Stimulated activated CD8-positive, alpha-beta memory T cell treated with anti-CD3 and anti-CD28 coated beads, Interleukin-4, amount 100 ng/mL, for 1 hour (primary cell): ENCODE measurements at places on chromosomes 6 and 20.
A peak's percentile ranks its signal among the peaks of the same experiment; 100 is the strongest.

DNA sequence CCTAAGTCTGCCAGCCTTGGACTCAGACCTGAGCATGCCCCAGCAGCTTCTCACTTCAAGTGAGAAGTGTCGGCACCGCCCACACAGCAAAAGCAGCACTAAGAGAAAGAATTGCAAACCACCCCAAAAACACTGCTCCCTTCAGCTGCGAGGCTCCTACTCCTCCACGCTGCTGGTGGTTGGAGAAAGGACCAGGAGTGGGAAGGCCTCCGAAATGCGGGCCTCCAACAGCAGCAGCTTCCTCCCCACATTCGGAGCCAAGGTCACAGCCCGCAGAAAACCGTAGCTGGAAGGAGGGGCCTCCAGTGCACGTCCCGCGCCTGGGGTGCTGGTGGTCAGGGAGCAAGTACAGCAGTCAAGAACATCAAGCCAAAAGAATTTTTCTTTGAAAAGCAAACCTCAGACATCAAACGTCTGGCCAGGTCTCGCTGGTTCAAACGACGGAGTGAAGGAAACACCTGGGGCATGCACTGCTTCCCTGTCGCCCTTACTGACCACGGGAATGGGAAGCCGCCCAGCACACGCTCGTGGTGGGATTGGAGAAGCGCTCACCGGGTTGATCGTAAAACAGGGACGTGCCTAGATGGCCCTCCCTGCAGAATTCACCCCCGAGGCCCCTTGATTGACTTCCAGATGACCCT, 185.6 kb upstream of the CST7 start:
- no peak for DNase-seq

- DNase-seq, result no peak
These were observed 79.8 kb upstream of the ARID1B start for GRCh38 chr6:156697225-156697830.

- DNase-seq, result no peak
These were observed 35.9 kb downstream of the MAPK14 start for GRCh38 chr6:36063318-36064060.

- DNase-seq, result peak; percentile 8
These were observed at the start of gene MACROD2 for GRCh38 chr20:13995086-13995665. Gene MACROD2, plus strand, starts transcription at chr20:13995516.

GRCh38 chr6:54903884-54904283, 57.3 kb downstream of the FAM83B start:
- no peak for DNase-seq

- DNase-seq, result no peak
These were observed 670.8 kb downstream of the PRKN start for GRCh38 chr6:162056745-162057144.

DNA sequence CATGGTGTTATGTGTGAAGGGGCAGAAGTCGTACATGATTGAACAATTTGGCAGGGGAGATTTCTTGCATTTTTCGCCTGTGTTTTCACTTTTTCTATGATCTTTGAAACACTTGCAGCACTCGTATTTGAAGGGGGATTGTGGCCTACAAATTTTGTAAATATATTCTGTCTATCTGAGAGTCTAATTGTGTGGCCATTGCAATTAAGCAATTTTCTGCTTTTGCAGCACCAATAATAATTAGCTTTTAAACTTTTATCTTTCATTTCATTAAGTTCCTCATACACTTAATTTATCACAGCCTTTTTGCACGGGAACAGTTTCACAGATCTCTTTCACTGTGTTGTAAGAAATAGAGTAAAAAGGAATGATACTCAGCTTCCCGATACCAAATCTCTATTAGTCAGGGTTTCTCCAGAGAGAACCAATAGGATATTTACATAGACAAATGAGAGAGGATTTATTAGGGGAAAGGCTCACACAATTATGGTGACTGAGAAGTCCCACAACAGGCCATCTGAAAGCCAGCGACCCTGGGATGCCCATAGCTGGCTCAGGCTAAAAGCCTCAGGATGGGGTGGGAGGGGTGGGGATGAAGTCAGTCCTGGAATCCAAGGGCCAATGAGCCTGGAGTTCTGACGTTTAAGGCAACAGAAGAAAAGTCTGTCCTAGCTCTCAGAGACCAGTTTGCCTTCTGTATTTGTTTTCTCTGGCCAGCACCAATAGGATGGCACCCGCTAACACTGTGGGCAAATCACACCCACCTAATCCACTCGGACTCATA, 58.3 kb downstream of the KIF6 start:
- no peak for DNase-seq

DNA sequence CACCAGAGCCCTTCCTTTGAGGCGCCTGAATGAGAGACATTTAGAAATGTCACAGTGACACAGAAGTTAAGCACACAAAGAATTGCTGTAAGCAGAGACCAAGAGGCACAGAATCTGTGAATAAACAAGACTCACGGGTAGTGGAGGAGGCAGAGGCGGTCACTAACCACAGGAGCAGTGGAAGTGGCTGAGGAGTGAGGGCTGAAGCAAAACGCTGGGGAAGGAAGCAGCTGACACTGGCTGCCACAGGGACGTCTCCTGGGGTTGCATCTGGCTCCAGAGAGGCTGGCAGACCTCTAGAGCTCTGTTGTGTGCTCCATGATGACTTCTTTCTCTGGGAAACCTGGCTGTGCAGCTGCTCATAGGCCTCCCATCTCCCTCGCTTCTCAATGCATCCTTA, 65.0 kb upstream of the SLC2A12 start:
- DNase-seq, result no peak

GRCh38 chr6:300494-301198, 8.4 kb downstream of the DUSP22 start:
- no peak for DNase-seq

- no peak for DNase-seq
These were observed 119.9 kb upstream of the PRND start for GRCh38 chr20:4601630-4602296.

DNA sequence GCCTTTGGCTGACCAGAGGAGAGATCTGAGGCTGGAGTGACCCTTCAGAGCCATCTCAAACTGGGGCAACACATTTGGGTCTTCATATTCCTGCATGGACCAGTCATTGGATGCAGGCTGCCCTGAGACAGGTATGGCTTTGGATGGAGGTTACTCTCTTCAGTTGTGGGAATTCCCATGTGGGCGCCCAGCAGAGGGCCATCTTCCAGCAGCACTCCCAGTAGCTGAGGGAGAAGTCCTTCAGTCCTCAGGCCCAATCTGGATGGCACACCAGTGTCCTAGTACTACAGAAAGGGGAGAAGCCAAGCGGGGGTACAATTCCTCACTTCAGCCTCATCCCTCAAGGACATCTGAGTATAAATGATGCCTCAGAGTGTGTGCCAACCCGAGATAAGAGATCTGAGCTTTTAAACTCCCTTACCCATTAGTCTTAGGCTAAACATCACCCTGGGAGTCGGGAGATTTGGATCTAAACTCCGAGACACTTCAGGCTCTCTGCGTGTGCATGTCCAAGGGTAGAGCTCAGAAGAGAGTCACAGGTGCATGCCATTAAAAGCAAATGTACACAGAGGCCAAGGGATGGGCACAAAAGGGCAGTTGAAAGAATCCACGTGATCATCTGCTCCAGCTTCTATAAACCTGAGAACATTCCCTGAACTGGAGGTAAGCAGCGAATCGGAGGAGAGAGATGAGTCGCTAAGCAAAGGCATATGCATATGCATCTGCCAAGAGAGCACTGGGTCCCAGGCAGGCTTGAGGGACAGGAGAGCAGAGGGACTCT, 204.6 kb downstream of the CD83 start:
- DNase-seq, result no peak

DNA sequence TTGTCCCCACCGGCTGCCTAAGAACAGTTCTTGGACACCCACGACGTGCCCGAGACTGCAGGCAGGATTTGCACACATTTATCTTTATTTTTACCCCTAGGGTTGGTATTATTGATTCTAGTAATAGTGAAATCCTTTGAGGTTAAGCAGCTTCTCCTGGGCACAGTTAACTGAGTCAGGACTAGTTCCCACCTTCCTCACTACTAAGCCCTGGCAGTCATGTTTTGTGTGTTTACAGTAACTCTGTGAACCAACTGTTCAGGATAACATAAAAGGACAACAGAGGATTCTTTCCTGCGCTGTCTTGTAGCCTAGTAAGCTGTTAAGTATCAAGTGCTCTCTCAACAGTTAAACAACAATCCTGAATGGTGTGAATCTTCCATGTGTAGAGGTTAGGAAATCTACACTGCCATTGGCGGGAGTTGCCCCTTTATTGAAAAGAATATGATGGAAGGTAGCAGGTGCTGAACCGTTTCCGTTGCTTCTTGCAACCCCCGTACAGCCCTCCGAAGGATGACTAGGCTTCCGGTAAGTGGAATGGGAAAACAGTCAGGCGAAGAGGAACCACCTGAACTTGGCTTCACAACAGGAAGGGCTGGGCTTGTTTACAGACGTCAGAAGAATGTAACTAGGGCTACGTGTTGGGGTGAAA, 979 bp upstream of the SOD2 start:
- DNase-seq, result no peak

GRCh38 chr6:80325742-80326141, 219.3 kb downstream of the BCKDHB start:
- DNase-seq, result no peak

GRCh38 chr6:166540631-166541331, 45.7 kb downstream of the RAMACL start:
- peak; percentile 2 for DNase-seq

GRCh38 chr20:36506253-36506652, 35.1 kb upstream of the MYL9 start:
- DNase-seq, result no peak

DNA sequence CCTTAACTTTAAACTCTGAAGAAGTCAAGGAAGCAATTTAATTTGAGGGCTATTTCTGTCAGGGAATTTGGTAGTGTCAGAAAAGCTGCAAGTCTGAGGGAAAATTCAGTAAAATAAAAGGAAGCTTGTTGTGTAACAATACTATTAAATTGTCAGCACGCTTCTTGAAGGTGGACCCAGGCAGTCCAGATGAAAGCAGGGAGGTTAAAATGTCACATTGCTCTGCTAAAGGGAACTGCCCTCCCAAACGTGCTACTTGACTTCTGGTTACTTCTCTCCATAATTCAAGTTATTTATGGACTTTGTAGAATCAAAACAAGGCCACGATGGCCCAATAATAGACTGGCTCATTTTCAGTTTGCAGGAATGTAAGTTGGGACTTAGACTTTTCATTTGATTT, 28.2 kb upstream of the ARMC2 start:
- no peak for DNase-seq

DNA sequence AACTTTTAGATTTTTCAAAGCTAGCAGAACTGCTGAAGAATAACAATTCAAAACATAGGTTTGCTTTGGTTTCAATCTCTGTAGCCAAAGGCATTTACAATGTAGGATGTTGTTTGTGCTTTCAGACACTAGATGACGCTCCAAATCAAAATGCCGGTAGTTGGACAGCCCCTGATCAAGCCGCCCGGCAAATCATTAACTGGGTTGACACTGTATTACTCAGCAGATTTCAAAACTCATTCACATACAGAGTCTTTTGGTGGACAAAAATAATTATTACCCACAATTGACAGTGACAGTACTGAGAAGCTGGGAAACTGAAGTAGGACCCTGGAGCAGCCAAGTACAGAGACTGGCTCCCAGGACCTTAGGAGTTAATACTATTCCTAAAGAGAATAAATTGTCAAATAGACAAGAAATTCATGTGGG, 21.3 kb upstream of the HFE start:
- DNase-seq, result no peak

DNA sequence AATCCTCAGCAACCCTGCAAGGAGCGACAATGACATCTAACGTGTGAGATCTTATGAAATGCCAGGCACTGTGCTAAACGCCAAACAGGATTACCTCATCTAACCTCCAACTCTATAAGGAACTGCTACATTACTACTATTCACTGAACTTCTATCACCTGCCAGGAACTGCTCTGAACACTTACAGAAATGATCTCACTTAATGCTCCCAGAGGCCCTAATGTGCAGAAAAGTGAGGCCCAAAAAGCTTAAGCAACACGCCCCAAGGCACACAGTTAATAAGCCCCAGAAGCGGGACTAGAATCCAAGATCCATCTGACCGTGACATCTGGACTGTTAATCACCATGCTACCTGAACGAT, 28.5 kb downstream of the TRAM2 start:
- no peak for DNase-seq

DNA sequence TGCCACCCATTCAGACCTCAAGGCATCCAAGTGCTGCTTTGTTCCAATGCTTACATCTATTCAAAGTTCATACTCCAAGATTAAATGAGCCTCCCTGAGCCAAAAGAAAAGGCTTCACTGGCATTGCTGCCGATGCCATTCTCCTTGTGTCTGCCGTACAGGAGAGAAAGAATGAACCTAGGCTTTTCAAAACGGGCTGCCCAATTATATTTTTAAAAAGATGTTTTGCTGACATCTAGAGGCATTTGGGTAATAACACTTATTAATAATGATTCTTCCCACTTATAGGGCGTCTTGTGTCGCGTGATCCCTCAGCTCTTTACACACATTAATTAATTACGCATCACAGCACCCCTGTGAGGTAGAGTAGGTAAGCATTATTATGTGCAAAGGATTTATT, 545.6 kb downstream of the PKHD1 start:
- no peak for DNase-seq

DNA sequence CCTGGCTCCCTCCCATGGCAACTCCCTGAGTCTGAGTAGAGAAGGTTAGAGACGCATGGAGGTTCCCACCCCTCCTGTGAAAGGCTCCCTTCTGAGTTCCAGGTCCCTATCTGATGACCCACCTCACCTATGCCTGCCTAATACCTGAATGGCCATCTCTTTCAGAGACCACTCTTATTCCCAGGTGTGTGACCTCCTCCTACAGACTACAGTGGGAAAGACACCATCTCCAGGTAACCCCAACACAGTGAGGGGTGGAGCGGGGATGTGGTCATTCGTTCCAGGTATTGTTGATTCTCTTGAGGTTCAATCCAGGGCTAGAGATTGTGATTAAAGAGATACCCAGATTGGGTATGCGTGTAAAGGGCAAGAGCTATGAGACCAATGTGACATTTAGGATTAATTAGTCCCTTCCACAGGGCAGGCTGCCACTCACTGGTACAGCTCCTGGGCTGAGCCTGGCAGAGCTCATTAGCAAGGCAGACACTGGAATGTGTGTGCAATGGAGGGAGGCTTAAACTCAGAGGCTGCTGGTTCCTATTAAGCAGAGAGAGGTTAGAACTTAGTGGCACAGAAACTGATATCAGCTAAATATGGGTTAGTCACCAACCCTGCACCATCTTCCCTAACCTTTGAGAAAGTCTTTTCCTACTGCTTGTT, 46.5 kb upstream of the IER3 start:
- no peak for DNase-seq

DNA sequence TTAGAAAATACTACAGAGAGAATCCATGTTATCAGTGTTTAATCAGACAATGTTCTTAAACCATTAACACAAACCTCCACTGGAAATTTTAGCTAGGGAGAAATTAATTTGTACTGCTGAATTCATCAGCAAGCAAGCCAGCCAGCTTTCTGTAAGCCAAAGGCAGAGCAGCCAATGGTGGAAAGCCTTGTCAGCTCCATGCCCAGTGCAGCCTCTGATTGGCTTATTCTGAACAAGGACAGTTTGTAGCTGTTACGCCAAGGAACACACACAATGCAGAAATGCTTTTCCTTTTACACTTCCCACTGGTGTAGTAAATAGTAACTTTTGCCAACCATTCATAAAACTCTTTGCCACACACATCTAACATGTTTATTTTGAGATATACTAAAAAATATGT, 265.0 kb downstream of the TENT5A start:
- DNase-seq, result no peak

- DNase-seq, result no peak
These were observed 20.3 kb downstream of the MMS22L start for GRCh38 chr6:97262676-97263075.
